Left cardiac atrium (tissue), 4 donors: ENCODE measurements at places on chromosomes 6 and 20. TPM values are rescaled to one million over a fixed set of nuclear protein-coding genes. Genes with fewer than 3 reads are reported as not detected.

- DNase-seq = no peak
Observed at GRCh38 chr6:74853991-74854390, 351.9 kb downstream of the COL12A1 start.

C4B gene
- 177 TPM for total RNA-seq

DNA sequence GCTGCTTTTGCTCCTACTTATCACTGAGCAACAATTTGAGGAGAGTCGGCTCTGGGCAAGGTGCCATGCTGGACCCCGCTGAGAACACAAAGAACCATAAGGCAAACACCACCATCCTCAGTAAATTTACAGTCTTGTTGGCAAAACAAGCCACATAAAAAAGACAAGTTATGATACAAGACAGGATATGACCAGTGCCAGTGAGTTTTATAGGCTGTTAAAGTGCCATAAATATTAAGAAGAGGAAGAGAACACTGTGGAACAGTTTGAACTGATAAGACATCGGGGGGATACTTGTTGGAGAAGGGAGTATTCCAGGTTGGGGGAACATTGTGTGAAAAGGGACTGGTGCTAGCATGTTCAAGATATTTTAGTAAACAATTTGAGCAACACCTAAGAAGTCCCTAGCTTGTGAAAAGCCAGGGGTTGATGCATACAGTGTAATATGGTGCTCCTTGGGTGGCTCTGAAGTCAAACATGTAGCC, 25.3 kb upstream of the RIPOR2 start:
- no peak for DNase-seq

DNA sequence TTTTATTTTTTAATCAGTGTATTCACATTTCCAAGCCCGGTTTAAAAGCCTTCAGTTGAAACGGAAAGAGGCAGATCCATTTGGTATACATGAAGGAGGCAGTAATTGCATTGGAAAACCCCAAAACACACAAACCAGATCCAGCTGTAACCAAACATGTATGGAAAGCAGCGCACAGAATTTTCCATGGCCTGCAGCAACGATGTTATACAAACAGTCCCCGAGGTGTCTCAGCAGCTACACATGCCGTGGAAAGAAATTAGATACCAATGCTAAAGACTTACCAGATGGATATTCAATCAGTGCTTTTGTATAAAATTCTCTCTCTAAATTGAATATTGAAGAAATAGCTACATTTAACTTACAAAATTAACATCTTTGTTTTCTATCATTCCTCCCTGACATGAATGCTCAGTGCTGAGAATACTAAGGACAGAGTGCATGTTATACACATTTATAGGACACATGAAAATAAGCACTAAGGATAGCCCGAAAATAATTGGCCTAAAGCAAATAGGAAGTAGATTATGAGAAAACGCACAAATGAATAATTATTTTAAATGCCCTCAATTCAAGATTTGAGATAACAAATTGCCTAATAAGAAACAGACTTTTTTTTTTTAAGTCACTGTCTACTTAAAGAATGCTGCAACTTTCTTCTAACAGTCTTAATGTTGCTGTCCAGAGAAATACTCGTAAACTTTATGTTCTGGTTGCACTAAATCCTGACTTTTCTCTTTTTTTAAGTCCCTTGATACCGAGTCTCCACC, 713.1 kb downstream of the HDGFL1 start:
- no peak for DNase-seq

- DNase-seq = no peak
Observed at GRCh38 chr6:131979515-131980337, 28.6 kb upstream of the CCN2 start.

LHFPL5 gene
- total RNA-seq = not detected

AVP gene
- total RNA-seq = not detected

- DNase-seq = peak; percentile 76
Observed at GRCh38 chr6:137641474-137642077, 147.4 kb upstream of the OLIG3 start.

GRCh38 chr6:62516291-62517141, 230.5 kb upstream of the KHDRBS2 start:
- no peak for DNase-seq

DNA sequence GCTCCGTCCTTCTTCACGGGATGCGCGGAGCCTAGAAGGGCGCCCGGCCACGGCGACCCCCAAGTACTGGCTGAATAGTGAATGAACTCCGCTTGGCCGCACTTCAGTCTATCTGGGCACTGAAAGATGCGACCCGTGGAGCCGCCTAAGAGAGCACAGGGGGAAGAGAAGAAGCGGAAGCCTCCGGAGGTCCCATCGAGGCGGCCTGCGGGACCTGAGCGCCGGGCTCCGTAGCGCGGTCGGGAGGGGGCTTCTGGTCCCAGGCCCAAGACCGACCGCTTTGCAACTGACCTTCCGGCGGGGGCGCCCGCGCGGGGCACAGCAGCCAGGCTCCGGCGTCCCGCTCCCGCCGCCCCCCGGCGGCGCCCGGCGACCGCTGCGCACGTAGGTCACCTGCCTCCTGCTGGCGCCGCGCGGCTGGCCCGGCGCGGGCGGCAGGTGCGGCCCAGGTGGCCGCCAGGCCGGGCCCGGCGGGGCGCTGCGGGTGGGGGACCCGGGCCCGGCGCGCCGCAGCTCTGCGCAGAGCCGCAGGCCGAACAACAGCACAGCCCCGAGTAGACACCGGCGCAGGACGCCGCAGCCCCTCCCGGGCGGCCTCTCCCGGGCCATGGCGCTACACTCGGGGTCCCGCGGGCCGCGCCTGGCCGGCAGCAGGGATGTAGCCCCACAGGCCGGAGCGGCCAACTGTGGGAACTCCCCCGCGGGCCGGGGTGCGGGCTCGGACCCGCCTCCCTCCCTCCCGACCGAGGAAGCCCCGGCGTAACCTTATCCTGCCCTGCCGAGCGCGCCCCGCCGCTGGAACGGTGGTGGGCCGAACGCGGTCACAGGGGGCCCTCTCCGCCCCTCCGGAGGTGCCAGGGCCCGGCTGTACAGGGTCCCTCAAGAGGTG, at the start of gene METTL24:
METTL24 (minus strand) TSS at position 686 of the 889 bp plus-strand sequence; CDS start at position 609, 77 bp downstream.
- DNase-seq = peak; percentile 37

DNA sequence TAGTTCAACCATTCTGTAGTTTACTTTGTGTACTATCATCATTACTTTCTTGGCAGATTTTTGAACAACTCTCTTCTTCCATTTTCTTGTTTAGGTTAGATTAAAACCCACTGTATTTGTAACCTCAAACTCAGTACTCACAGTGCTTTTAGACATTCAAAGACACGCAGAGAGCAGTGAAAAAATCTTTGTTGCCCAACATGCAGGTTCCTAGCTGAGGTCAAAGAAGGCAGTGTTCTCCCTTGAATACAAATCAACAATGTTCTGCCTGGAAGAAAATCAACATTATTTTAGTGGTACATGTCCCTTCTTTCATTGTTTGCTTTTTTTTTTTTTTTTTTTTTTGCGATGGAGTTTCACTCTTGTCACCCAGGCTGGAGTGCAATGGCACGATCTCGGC, 11.2 kb downstream of the CYB5R4 start:
- DNase-seq = no peak

- no peak for DNase-seq
Observed at GRCh38 chr6:127956260-127956888, 55.5 kb upstream of the THEMIS start.

DNA sequence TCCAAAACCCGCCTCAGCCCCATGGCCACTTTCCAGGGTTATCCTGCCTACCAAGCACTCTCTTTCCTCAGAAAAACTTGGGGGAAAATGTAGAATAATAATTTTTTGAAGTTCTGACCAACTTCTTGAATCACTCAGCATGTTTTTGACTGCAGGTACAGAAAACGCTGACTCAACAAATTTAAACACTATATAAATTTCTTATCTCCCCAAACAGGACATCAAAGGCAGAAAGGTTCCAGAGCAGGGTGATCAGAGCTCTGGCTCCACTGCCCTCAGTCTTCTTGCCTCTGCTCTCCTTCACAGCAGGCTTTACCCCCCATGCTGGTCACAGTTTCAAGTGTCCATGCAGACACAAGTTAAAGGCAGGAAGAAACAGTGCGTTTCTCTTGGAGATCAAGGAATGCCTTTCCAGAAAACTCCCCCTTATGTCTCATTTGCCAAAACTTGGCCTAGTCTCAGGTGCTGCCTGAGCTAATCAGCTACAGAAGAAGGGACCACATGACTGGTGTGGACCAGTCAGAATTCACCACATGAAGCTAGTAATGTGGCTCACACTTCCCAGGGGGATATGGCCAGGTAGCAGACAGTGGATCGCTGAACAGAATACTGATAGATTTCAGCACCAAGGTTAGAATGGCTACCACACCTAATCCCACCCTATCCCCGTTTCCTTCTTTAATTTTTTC, 24.4 kb upstream of the SLC17A3 start:
- no peak for DNase-seq

ARMC2 gene
- 9.2 TPM for total RNA-seq

- DNase-seq = no peak
Observed at GRCh38 chr6:129312880-129313279, 397.1 kb downstream of the ARHGAP18 start.

DNA sequence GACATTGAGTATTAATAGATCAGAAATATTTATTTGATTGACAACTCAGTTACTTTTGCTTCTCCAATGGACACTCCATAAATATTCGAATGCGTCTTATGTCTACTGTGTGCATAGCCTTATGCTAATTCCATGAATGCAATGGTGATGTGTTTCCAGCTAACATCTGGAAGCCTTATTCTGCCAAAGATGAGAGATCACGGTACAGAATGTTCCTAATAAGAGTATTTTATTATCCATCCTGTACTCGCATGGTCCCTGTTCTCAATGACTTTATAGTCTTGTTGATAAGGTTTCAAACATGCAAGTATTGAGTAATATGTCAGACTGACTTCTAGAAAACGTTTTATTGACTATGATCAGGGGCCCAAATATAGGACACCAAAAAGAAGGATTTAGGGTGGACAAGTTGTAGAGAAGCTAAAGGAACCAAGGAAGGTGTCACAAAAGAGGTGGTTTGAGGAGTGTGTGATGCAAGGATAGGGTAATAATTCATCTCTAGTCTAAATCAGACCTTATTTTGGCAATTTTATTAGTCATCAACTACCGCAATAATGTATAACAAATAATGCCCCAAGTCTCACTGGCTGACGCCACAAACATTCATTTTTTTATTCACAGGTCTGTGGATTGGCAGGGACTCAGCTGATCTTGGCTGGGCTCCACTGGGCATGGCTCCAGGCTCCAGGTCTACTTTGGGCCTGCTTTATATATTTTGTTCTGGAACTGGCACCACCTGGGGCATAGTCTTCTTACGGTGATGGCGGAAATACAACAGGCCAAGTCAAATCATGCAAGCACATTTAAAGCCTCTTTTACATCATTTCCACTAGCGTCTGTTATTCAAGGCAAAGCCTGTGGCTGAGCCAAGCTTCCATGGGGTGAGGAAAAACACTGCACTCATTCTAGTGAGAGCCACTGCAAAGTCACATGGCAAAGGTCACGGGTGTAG, 24.5 kb upstream of the CD83 start:
- no peak for DNase-seq

DNA sequence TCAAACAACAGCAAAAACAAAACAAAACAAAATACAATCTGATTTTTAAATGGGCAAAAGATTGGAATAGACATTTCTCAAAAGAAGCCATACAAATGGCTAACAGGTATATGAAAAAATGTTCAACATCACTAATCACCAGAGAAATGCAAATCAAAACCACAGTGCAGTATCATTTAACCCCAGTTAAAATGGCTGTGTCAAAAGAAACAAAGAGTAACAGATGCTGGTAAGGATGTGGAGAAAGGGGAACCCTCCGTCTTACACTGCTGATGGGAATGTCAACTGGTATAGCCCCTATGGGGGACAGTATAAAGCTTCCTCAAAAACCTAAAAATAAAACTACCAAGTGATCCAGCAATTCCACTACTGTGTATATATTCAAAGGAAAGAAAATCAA, 10.9 kb upstream of the NELFCD start:
- DNase-seq = no peak

DNA sequence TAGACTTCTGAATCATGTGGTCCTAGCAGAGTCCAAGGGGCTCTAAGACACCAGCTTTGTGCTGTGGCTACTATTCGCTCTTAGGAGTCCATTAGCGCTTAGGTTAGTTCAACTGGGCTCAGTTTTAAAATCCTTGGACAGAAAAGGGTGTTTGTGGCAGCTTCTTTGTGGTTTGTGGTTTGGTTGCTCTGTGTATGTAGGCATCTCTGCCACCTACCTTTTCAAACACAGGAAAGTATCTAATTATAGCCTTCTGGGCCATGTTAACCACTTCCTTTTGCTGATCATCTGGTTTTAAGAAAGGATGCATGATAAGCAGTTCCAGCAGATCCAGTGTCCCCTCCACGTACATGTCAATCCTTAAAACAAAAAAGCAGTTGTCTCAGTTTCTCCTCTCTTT, 10.8 kb downstream of the GSTA4 start:
- no peak for DNase-seq
